ENCODE measurements at places on chromosomes 2 and 18. TPM values are rescaled to one million over a fixed set of nuclear protein-coding genes. Genes with fewer than 3 reads are reported as not detected.

The EML6 gene
- 1.4 TPM for total RNA-seq

The C2orf78 gene
- not detected for total RNA-seq

The HOXD13 gene
- not detected for total RNA-seq

The CCDC121 gene
- 7.4 TPM for total RNA-seq

The NEB gene
- under 0.01 TPM for total RNA-seq

The ERFE gene
- total RNA-seq = not detected

The GCKR gene
- not detected for total RNA-seq

The XIRP2 gene
- total RNA-seq = not detected

DNA sequence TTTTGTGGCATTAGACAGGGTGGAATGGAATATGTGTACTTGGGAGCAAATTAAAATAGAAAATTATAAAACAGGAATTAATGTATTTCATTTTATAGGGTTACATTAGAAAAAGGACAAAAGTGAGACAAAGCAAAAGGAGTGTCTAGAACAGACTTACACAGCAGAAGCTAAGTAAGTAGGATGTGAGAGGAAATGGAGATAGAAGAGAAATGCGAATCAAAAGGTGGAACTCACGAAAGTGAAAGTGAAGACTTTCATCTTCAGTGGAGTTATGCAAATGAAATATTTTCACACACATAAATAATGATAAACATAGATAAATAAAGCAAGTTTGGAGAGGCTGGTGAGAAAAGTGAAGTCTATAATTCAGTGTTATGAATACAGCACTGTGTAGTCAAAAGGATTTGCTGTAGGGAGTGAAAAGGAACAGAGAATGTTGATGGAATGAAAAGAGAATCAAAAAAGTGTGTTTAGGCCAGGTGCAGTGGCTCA lies 94.8 kb downstream of the DLGAP1 start:
- no peak for DNase-seq
- no peak overlapping the region for H3K4me3 ChIP-seq
- no peaks in the 10 kb centered on the region for H3K36me3 ChIP-seq
- no peak overlapping the region for H3K27ac ChIP-seq

DNA sequence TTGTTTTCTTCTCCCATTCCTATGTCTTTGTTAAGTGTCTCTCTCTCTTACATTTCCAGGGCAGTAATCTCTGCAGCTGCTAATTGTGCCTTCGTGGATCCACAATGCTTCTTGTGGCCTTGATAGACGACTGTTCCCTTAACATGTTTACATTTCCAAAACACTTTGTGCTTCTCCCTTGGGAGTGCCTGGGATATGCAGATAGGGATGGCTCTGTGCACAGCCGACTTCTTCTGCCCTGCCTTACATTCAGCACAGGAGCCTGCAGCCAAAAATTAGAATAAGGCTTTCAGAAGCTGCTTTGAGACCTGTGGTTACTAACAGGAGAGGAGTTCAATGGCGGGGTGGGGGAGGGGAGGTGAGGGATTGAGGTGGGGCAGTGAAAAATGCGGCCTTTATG lies 328.9 kb downstream of the TDRD15 start:
- no peak overlapping the region for H3K27ac ChIP-seq
- no peaks in the 10 kb centered on the region for H3K27me3 ChIP-seq
- H3K4me3 ChIP-seq = no peak overlapping the region
- no peak for DNase-seq
- no peaks in the 10 kb centered on the region for H3K4me1 ChIP-seq

- no peaks in the 10 kb centered on the region for H3K36me3 ChIP-seq
- no peak overlapping the region for H3K4me3 ChIP-seq
- no peak for DNase-seq
- no peaks in the 10 kb centered on the region for H3K27me3 ChIP-seq
- H3K4me1 ChIP-seq = peaks cover 3% of the 10 kb centered on the region
Measured at GRCh38 chr2:148048475-148049221, 27.8 kb downstream of the MBD5 start.

GRCh38 chr18:48850822-48851598 lies 99.8 kb downstream of the SMAD7 start:
- DNase-seq = no peak
- peak overlapping the region; percentile 53 for H3K27ac ChIP-seq
- no peak overlapping the region for H3K4me3 ChIP-seq
- no peaks in the 10 kb centered on the region for H3K36me3 ChIP-seq

DNA sequence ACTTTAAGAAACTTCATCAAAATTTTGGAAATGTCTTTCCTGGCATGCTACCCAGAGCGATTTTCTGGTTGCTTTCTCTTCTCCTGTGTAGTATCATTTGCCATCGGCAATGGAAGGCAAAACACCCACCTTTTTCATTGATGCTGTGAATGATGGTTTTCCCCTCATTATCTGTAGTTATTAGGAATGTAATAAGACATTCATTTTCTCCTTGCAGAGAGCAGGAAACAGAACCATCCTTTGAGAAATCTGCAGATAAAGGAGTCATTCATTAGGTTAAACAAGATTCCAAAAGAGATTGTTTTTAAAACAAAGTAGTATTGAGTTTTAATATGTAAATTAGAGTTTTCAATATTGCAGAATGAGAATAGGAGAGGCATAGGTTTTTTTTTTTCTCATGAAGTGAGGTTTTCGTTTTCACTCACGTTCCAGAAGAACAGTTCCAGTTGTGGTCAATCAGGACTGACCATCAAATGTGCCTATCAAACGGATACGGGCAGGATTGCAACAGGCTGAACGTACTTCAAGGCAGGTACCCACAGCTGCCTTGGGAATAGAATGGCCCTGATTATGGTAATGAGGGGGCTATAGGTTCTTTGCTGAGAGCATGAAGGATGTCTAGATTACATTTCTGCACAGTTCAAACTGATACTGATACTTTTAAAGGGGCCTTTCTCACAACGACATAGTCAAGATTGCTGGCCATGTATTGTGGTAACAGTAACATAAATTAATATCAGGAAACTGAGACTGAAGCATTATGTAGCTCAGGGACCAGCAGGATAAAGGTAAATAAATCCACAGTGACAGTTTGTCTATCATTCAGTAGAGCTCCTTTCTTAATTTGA lies 49.8 kb upstream of the PLA2R1 start:
- DNase-seq = no peak
- no peak overlapping the region for H3K4me3 ChIP-seq

DNA sequence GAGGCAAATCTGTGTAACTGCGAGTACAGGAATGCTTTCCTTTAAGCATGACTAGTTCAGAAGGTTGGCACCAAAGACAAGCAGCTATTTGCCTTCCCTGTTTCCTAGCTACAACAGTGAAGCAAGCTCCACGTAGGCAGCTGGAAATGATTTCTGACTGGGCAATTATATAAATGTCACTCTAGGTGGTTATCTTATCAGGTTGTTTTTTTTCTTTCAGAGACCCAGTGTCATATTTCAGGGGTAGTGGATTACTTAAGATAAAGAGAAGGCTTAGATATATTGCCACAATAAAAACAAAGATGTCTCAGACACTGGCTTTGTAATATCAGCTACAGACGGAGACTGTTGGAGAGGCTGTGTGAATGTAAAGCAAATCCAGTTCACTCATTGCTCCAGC lies 748.9 kb upstream of the NXPH2 start:
- no peak overlapping the region for H3K4me3 ChIP-seq
- H3K27ac ChIP-seq = no peak overlapping the region
- H3K4me1 ChIP-seq = no peaks in the 10 kb centered on the region
- no peaks in the 10 kb centered on the region for H3K27me3 ChIP-seq
- DNase-seq = no peak
- no peaks in the 10 kb centered on the region for H3K36me3 ChIP-seq

DNA sequence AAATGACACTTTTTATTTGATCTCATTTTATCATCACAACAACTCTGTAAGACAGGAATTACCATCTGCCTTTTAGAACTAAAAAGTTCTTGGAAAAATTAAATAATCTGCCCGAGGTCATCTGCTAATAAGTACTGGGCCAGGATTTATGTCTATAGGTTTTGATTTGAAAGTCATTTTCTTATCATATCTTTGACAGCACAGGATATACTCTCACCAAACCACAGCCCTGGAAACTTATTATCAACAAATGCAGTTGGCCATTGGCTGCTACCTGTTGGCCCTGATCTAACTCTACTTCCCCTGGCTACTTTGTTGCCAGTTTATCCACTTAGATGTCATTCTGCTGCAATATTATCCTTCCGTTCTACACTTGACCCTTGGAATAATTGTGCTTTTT lies 354.6 kb downstream of the RAD51AP2 start:
- no peak overlapping the region for H3K4me3 ChIP-seq
- no peaks in the 10 kb centered on the region for H3K27me3 ChIP-seq
- H3K4me1 ChIP-seq = no peaks in the 10 kb centered on the region
- H3K27ac ChIP-seq = no peak overlapping the region
- DNase-seq = no peak
- no peaks in the 10 kb centered on the region for H3K36me3 ChIP-seq

DNA sequence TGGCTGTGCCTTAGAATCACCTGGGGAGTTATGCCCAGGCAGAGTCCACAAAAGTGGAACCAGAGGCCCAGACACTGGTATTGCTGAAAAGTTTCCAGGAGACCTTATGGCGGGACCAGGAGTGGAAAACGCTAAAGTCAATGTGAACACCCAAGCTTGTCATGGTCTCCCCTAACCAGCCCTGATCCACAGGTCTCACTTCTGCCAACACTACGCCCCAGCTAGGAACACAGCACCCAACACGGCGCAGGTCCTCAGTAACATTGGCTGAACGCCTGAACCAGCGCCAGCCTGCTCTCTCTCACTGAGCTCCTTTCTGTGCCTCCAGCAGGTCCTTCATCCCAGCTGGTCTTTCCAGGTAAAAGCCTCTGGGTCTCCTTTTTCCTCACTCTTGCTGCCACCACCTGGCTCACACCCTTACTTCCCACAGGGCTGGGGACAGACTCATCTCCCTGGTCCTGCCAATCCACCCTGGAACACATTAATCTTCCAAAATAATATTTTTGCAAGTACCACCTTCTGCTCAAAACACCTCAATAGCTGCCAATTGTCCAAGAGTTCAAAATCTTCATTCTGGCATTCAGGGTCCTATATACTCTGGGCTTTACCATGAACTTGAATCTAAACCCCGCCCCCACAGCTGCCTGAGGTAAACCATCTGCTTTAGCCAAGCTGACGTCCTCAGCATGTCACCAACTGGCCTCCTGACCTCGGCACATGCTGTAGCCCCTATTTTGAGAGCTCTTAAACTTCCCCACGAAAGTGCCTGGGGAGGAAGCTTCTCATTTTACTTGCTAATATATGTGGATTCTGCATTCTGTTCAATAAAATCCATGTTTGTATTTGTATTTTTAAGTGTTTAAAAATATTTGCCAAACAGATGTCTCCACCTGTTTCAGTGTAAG lies 34.6 kb downstream of the ADCY3 start:
- no peaks in the 10 kb centered on the region for H3K27me3 ChIP-seq
- DNase-seq = no peak
- H3K4me1 ChIP-seq = no peaks in the 10 kb centered on the region
- H3K4me3 ChIP-seq = no peak overlapping the region
- peak overlapping the region; percentile 61 for H3K27ac ChIP-seq

- peak within 1 kb of the TSS; percentile 27 for H3K27ac ChIP-seq
- H3K4me3 ChIP-seq = no peak within 1 kb of the TSS
- H3K36me3 ChIP-seq = no peaks in the 10 kb centered on the region
- no peaks in the 10 kb centered on the region for H3K27me3 ChIP-seq
- peak; percentile 48 for DNase-seq
- H3K4me1 ChIP-seq = peaks cover 9% of the 10 kb centered on the region
Measured at GRCh38 chr2:85409845-85410583, at the start of gene CAPG. Gene CAPG (minus strand): TSS chr2:85410366. CDS start chr2:85402145, 8,221 bp downstream.
